Caco-2 (cell line): ENCODE measurements at places on chromosomes 6 and 20.

DNA sequence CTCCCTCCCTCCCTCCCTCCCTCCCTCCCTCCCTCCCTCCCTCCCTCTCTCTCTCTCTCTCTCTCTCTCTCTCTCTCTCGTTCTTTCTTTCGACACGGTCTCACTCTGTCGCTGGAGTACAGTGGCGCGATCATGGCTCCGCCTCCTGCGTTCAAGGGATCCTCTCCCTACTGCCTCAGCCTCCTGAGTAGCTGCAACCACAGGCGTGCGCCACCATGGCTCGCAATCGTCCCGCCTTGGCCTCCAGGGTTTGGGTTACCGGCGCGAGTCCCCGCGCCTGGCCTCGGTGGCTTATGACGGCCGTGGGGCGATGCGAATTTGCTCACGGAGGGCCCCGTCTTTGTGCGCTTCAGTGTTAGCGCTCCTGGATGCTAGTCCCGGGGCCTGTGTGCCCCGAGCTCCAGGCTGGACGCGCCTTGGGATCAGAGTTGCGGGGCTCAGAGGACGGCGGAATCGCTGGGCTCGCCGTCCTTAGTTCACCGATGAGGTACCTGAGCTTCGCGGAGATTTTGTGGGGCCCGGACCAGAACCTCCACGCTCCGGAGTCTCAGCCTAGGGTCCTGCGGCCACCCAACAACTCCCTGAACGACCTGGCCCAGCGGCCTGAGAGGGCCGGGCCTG is 45.2 kb downstream of the MCUR1 start:
- no peak for DNase-seq

DNA sequence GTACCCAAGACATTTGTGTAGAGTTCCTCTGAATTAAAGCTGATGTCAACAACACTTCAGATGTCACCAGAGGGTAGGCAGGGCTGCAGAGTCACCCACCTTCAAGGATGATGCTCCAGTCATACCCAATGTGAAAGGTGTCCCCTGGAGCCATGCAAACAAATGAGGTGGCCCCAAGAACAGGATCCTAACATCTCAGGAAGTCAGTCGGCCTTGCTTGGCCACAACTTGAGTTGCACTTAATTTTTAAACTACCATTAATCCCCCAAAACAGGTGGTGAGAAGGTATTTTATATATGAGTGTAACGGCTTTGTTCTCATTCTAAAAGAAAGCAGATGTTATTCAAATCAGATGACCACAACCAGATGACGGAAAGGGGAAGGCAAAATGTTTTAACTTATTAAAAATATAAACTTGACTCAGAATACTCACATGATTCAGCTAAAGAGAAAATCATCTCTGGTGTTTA is 21.1 kb upstream of the SERPINB1 start:
- DNase-seq, result no peak

- peak; percentile 43 for DNase-seq
These were observed 37.1 kb downstream of the SUN5 start for GRCh38 chr20:32966881-32967781.

- no peak for DNase-seq
These were observed 94.6 kb downstream of the LRRC1 start for GRCh38 chr6:53889365-53889764.

DNA sequence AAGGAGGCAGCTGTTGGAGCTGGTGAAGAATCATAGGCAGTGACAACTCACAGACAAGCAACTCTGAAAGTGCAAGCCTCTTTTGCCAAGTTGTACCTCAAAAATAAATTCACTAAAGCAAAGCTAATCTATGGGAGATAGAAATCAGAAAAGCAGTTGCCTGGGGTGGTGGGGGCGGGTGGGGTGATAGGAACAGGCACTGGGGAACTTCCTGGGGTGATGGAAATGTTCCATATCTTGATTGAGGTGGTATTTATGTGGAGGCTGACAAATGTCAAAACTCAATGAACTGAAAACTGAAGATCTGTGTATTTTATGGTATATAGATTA is 52.4 kb downstream of the ATP9A start:
- DNase-seq, result no peak

GRCh38 chr6:50850223-50851048 is 31.8 kb downstream of the TFAP2B start:
- DNase-seq, result no peak

- DNase-seq, result peak; percentile 59
These were observed 8.9 kb downstream of the FAM217B start for GRCh38 chr20:59948828-59949720.

DNA sequence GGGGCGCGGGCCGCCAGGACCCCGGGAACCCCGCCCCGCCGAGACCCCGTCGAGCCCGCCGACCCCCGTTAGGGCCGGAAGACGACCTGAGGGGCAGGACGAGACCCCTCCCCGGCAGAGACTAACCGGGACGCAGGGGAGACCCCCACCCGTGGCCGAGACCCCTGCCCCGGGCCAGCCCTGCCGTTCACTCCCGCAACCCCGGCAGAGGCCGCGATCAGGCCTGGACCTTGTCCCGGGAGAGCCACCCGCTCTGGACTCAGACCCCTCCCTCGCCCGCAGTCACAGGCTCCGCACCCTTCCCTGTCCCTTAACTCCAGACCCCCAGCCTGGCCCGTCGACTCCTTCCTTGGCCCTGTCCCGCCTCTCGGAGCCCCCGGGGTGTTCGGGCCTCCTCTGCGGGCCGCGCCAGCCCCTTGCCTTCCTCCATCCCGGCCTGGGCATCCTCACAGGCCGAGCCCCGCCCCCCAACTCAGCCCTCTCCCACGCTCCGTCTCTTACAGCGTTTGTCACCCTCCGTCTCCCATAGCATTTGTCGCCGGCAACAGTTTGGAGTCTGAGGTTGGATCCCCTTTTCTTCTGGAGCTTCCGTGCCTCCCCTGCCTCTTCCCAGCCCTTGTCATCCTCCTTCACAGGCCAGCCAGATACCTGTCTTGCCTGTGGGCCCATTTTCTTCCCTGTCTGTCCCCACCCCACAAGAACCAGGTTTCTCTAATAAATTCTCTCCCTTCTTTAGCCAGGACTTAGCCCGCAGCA is 569 bp downstream of the TCEA2 start:
- DNase-seq, result peak; percentile 59

GRCh38 chr6:141526985-141527384 is 605.7 kb upstream of the GJE1 start:
- DNase-seq, result no peak

DNA sequence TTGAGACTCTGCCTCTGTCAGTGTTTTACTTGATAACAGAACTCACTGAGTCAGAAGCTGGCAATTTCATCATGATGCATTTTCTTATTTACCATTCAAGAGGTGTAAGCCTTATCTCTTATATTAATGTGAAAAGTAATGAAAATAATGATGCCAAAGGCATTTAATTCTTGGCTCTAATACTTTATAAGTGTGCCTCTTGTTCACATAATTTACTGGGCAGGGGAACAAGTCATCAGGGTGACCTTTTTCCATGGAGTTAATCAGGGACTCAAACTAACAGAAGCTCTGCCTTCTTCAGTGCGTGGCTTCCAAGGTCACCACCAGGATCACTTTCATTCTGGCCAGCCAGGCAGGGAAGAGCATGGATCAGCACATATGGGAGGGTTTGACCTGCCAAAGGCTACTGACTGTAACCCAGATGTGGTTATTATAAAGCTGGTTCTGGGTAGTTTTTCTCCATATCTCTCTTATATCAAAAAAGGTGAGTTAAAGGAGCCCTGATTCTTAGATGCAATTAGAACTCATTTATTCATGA is 5.2 kb upstream of the PLCB1 start:
- no peak for DNase-seq

- DNase-seq, result no peak
These were observed 11.0 kb upstream of the SLC22A1 start for GRCh38 chr6:160110586-160111123.

- DNase-seq, result no peak
These were observed 97.4 kb downstream of the SNX5 start for GRCh38 chr20:17871181-17871580.

DNA sequence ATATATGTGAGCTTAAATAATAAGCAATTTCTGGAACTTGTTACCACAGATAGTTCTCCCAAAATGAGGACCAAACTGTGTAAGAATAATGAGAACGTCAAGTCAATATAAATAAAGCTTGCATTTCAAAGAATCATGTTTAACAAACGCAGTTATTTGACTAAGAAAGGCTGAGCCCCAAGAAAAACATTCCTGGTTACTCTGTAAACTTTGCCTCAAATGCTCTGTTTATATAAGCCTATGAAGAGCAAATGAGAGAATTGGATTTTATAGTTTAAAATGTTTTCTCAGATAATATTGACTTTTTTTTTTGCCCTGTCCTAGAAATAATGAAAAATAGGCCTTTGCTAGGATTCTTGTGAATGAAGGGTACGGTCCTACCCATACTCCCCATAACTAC is 81.3 kb downstream of the C6orf52 start:
- DNase-seq, result no peak

DNA sequence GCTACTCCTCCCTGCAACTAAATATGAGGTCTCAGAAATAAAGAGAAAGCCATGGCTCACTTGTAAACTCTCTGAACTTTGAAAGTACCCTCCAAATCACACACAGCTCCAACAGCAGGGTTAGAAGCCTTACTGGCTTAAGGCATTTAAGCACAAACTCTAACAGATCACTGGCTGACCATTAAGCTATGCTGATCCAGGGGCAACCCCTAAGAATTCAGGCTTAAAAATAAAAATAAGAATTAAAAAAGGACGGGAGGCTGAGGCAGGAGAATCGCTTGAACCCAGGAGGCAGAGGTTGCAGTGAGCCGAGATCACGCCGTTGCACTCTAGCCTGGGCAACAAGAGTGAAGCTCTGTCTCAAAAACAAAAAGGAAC is 21.8 kb downstream of the HLA-E start:
- DNase-seq, result no peak

DNA sequence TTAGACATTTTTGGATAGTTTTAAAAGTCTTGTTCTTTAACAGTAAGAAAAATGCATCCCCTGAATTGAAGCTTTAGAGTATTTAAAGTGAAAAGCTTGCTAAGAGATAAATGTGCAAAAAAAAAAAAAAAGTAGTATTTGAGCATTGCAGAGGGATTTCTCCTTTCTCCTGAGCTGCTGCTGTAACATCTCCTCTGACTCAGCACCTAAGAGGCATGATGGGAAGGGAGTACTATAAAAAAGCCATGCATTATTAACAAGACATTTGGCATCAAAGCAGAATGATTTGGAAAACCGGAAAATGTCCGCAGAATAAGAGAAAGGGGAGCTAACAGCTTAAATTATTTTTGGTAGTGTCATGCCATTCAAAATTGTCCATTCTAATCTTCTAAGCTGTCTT is 27.9 kb downstream of the B4GALT5 start:
- DNase-seq, result no peak

DNA sequence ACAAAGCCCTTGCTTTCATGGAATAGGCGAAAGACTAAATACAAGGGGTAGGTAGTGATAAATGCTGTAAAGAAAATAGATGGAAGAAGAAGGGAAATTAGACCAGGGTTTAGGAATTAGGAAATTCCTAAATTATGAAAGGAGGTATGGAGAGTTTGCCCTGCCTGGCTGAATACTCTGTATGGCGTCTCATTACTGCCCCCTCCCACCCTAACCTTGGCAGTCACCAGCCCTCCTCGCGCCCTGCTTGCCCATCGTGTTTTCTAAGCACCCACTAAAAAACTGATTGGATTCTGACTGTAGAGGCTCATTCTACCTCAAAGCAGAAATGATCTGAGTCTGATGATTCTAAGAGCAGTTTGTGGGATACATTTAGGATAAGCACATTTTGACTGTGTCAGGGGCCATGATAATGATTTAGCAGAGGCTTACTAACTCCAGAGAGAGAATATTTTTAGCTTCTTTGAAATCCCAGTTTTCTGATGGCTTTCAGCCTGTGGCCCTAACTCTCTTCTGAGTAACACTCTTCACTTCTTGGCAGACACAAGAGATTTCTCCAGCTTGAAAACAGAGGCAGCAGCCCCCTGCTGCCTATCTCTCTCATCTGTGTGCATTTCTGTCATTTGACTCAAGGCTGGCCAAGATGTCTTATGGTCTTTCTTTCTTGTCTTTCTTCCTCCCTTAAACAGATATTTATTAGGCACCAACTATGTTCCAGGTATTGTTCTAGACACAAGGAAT is 1.4 kb upstream of the CHD6 start:
- DNase-seq, result no peak

DNA sequence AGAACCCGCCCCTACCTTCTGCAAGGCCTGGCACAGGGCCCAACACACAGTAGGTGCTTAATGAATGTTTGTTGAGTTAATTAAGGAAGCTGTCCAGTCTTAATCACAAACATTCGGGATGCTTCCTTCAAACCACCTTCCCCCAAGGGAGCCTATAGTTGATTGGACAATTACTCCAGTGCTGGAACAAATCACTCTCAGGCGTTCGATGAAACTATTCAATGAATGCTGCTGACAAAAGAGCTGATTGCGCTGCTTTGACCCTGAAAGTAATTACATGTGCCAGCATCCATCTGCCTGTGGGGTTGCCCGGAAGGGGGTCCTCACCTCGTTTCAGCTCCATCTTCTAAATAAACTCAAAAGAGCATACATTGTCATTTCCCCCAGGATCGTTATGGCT is 112.0 kb upstream of the SRSF6 start:
- no peak for DNase-seq

DNA sequence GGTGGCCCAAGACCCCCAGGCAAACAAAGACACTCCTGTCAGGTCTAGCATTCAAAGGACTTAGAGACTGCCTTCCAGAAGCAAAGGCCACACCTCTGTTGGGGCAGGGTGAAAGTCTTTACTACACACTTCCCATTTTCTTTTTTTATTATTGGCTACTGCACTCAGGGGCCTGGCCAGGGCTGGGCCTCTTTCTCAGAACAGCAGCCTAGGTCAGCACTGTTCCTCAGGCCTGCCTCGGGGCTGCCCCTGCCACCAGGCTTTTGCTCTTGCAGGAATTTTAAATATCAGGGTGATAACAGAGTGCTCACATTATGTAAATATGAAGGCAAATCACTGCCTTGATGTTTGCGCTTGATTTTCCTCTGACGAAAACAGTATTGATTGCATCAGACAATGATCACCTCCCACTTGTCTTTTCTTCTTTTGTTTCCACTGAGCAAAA is 18.5 kb downstream of the GSTA4 start:
- DNase-seq, result peak; percentile 60

DNA sequence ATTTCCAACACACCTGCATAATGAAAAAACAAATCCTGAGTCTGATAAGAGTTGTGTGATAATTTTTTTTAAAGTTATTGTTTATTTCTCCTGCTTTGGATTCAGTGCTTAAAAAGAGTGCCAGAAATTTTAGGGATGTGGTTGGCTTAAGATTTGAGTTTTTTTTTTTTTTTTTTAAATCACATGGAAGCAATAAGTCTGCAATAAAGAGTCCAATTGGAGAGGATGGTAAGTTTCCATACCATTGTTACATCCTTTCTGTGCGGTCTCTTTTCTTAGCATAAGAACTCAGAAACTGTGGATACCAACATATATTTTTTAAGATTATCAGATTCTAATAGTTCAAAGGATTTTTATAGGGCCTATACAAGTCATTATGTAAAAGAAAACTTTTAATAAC is 171.0 kb downstream of the BCKDHB start:
- no peak for DNase-seq

GRCh38 chr20:35776513-35777101 is 4.8 kb downstream of the PHF20 start:
- no peak for DNase-seq

GRCh38 chr20:13042458-13042794 is 33.7 kb downstream of the SPTLC3 start:
- no peak for DNase-seq
